ENCODE measurements at places on chromosomes 11 and 22.

- peak; percentile 35 for DNase-seq
Measured at GRCh38 chr11:35274909-35275785, 136.2 kb downstream of the CD44 start.

DNA sequence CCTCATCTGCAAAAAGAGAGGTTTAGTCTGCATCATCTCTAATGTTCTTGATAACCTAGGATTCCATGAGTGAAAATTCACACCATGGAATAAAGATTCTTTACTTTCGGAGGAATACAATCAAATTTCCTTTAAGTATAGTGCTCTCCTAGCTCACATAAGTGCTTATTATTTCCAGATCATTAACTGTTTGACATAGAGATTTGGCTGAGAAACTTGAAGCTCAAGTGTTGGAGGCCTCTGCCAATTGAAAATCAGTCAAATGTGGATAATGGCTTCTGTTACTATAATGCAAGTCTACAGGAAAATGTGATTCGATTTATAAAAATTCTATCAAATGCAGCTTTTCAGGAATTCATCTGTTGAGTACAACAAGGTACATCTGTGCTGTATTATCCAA lies 144.6 kb downstream of the KIF18A start:
- DNase-seq: no peak

- no peak for DNase-seq
Measured at GRCh38 chr22:41844036-41844435, 11.1 kb downstream of the SREBF2 start.

DNA sequence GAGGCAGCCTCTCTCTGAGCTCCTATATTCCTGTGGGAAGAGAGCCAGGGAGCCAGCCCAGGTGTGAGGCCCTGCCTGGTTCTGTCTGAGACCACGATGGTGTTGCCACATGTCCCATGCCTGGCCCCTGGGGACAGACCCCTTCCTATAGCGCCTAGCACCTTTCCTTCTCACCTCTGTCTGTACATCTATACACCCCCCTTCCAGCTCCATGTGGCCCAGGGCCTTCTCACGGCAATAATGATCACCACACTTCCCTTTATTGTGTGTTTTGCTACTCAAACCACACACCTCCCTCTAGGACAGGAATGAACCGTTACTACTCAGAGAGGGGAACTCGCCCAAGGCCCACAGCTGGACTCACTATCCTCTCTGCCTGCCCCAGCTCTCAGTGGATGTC lies 12.8 kb downstream of the CD82 start:
- DNase-seq: no peak

- DNase-seq: no peak
Measured at GRCh38 chr11:66920978-66921784, 37.0 kb downstream of the PC start.

All from uterus (tissue), 4 donors.